Neural crest cell (in vitro differentiated cells): ENCODE measurements at places on chromosomes 13 and 19.

DNA sequence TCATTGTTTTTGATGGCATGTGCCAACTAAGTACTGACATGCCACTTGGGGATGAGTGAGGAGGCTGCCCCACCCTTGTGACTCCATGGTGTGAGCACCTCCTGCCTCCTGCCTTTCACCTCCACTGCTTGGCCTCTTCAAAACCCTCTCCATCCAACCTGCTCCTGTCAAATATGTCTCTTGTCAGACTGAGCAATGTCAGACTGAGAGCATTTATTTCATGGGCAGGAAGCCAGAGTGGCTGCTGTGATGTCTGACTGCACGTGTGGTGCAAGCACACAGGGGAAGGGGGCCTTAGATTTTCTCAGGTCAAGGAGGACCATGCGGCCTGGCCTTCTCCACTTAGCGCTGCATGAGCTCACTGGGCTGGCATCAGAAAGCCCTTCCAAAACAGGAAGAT, 68.3 kb downstream of the STARD13 start:
- no peak for DNase-seq

DNA sequence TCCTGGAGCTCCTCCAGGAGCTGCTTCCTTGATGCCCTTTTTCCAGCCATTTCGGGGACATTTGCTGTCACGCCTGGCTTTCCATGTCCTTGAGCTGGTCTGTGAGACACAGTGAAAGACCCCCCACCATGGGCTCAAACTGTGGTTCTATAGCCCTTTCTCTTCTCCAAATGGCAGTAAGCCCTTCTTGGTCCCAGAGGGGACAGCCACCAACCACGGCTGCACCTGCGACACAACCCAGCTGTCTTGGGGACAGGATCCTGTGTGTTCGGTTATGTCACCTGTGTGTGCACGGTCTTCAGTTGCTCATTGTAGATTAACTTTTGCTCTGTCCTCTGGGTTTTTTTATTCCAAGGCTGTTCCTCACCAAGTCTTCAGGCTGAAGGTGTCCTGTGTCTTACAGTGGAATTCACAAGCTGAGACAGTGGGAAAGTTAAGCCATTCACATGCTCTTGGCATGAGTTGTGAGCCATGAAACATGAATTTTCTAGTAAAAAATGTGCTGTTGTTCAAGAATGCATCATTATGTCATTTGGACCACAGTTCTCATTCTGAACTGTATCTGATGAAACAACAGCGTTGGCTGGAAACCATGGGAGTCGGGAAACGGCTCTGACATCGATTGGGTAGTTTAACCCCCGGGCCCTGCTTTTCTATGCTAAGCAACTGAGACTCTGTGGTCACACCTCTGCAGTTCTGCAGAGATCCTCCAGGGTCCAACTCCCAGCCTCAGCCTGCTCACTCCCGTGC, 129.5 kb upstream of the MCF2L start:
- DNase-seq = no peak

- DNase-seq = no peak
Measured at GRCh38 chr19:14767466-14767971, 10.8 kb downstream of the ADGRE2 start.

GRCh38 chr19:16587833-16588823, 15.9 kb upstream of the SLC35E1 start:
- no peak for DNase-seq

DNA sequence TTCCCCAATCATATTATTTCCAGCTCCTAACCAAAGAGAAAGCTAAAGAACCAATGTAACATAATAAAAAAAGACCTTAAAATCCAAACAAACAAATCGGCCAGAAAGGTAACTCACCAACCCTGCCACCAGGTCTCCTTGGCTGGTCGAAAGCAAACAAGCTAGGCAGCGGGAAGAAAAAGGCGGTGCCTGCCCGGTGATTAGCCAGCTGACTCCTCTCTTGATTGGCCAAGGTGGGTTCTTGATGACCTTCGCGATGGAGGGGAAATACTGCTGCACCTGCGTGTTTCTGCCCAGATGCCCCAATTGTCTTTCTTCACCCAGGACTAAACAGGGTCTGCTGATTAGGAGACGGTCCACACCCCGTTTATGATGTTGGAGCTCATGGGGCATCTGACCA, at the start of gene NLRP11:
Gene NLRP11 (minus strand): TSS at position 154 of the 400 bp plus-strand sequence. CDS start 13,825 bp downstream, outside the sequence.
- no peak for DNase-seq

- no peak for DNase-seq
Measured at GRCh38 chr13:24664726-24665409, 15.3 kb upstream of the ATP12A start.

GRCh38 chr13:32340914-32341313, 25.6 kb downstream of the BRCA2 start:
- DNase-seq = no peak

DNA sequence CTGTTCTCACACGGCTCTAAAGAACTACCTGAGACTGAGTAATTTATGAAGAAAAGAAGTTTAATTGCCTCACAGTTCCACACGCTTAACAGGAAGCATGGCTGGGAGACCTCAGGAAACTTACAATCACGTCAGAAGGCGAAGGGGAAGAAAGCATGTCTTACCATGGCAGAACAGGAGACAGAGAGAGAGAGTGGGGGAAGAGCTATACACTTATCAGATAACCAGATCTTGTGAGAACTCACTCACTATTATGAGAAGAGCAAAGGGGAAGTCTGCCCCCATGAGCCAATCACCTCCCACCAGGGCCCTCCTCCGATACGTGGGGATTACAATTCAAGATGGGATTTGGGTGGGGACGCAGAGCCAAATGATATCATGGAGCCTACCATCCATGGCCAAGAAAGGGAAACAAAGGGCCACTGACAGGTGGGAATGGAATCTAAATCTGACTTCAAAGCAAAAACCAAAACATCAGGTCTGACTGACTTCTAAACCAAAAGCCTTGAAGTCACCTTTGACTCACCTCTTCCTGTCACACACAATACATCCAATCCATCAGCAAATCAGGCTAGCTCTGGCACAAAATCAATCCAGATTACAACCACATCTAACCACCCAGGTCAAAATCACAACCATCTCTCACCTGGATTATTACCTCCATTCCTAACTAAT, 189.7 kb downstream of the ENOX1 start:
- DNase-seq = no peak

DNA sequence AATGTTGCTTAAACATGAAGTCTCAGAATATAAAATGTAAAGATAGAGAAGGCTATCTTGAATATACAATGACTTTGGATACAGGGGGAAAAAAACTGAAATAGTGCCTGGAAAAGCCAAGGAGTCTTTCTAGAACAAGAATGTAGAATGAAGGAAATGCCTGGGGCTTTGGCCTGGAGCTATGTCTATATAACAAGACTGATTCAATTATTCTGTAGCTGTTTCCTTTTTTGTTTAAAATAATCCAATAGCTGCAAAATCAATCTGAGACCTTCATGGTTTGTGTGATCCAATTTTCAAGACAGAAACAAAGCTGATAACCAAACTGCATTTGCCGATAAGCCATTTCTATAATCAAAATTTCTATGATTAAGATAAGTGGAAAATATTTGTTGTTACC, 530.9 kb upstream of the NBEA start:
- no peak for DNase-seq

GRCh38 chr19:35436477-35437405, 11.3 kb upstream of the FFAR2 start:
- no peak for DNase-seq

DNA sequence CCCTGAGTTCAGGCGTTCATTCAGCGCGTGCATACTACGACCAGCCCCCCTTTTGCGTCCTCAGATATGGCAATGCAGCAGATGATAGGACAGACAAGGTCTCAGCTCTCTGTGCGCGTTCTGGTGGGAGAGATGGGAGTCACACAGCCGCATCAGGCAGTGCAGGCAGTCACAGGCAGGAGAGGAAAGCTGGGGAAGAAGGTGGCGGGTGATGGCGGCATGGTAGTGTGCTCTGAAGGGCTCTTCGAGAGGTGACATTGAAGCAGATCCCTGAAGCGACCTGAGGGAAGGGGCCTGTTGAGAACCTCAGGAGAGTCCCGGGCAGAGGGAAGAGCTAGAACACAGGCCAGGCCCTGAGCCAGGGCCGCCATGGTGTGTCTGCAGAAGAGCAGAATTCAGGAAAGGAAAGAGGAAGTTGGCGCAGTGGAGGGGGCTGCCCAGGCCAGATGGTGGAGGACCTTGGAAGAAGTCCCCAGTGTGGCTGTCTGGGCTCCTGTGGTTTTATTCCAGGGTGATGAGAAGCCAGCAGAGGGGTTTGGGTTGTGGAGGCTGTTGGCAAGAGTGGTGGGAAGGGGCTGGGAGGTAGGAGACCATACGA, 3.5 kb downstream of the USF2 start:
- no peak for DNase-seq

DNA sequence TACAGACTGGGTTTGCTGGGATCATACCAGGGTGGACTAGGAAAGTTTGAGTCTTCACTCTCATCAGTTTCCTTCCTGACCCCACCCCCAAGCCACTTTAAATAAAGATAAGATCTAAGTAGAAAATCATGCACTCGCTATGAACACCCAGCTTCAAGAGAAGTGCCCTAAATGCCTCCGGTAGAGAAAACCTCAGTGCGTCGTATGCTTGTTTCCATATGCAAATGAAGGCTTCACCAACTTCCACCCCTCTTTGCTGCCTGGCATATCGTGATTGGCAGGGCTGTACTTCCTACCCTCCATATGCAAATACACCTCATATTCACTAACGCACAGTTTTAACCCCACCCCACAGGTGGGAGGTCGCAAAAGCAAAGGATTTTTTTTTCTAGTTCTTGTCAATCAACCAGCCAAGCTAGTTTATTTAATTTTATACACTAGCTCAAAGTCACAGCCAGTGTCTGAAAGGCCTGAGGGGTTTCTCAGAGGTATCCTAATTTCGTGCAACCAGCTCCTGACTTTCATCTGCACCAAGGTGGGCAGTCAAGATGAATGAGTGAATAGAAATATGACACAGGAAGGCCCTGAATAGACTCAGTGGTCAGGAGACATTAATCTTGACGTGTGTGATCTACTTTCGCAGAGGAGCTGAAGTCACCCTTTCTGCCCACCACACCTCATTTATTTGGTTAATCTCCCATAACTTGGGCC, 121.1 kb upstream of the TSHZ3 start:
- DNase-seq = no peak

GRCh38 chr13:112871742-112872141, 97.3 kb upstream of the MCF2L start:
- DNase-seq = no peak

DNA sequence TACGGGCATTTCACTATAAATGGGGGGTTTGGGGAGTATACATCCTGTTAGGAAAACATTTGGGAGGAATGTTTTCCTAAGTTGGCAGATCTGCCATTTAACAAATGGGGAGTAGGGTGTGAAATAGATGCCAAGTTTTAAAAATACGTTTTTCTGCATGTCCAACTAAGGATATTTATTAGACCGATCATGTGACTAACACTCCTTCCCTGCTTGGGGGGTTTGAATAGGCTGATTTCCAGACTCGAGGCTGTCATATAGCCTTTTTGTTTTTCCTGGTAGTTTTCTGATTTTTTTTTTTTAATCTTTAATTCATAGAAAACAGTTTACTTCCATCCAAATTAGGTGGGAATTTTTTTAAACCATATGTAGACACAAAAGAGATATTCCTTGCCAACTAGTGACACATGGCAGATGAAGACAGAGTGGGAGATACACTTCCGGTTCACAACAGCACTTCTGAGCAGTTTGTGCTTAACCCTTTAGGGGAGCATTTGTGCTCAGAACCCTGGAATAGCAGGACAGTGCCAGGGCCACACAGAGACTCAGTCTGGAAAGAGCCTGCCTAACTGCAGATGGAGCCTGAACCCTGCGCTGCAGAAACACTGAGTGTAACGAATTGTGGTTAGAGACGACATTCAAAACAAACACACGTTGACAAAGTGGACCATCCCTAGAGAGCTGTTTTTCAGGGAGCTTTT, 5.6 kb upstream of the GATAD2A start:
- no peak for DNase-seq

- no peak for DNase-seq
Measured at GRCh38 chr19:12754465-12755196, 3.0 kb downstream of the BEST2 start.

DNA sequence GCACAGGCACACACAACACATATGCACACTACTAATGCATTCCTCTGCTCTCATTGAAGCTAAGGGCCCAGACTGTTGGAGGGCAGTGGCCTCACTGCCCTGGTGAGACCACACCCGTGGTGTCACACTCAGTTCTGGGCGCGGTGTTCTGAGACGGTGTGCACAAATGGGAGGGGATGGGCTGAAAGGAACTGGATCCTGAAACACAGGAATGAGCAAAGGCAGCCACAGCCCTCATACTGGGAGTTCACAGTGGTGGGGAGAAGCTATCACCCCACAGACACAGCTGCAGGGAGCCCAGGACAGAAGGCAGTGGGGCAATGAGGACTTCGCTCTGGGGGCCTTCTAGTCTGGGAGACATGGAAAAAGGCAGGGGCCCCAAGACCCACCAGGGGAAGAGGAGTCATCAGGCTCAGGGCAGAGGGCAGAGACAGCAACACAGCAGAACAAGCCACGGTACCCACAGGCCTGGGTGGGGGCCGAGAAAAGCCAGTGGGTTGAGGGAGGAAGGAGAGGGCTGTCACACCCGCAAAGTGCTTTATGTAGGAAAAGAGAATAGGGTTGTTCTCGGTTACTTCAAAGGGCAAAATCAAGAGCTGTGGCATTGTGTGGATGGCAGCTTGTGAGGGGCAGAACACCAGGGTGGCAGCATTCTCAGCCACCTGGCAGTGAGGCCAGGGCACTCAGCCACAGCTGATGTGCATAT, 75.4 kb upstream of the GPR183 start:
- no peak for DNase-seq

DNA sequence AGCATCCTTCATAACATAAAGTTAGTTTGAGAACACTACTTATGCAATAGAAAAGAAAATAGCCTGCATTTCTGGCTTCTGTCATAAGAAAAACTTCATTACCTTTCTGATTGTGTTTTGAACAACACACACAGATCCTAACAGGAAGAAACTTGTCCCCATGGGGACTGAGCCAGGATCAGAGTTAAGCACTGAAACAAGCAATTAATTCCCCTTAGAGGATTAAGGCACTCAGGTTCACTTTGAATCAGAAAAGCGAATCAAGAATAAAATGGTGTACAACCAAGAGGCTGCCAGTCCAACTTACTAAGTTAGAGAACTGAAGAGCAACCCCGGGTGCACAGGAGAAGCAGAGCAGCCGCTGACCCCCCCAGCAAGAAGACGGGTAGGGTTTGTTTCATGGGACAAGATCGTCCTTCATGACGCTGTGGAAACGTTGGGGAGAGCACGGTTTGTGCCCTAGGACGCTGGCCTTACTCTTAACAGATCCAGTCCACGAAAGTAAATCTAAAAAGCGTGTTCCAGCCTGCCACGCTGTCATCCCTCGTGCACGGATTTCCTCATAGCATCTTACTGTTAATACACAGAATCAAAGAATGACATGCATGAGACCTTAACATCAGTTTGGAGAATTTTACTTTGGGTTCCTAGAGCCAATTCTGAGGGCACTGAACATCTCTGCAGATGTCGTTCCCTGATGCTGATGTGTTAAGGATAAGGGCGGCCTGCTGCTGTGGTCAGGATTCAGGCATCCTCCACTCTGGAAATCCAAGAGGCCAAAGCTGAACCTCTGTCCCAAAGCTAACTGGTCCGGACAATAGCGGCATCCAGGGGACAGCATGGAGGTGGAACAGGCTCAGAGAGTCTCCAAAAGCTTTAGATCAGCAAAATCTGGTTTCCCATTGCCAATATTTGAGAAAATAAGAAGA, 46.4 kb downstream of the GGACT start:
- no peak for DNase-seq
